ENCODE measurements at places on chromosomes 2 and 18.

GRCh38 chr2:114543236-114543766 is 100.9 kb downstream of the DPP10 start:
- DNase-seq = no peak

DNA sequence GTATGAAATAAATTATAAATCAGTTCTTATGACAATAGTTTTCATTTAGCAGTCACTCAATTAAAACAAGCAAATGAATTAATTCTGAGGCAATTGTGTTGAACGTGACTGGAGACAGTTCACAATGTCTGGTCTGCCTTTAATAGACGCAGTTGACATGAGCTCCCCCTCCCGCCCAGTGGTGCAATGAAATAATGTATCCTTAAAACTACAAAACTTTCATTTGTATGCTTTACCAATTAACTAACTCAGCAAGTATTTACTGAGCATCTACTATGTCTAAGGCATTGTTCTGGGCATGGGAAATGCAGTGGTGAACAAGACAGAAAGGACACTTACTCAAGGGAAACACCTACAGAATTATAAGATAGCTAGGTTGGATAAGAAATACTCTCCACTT is 3.5 kb upstream of the DSC2 start:
- no peak for DNase-seq

DNA sequence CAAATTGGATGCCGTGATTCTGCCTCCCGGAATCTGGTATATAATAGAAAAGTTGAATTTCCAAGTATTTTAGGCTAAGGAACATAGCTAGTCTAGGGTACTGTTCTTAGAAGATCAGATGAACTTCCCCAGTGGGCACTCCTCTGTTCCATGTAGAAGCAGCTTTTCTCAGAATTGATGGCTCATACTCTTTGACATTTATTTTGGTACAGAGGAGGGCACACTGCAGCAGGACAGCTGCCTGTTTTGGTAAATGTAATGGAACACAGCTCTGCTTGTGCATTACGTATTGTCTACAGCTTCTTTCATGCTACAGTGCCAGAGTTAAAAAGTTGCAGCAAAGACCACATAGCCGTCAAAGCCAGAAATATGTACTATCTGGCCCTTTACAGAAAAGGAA is 10.8 kb downstream of the YPEL5 start:
- no peak for DNase-seq

DNA sequence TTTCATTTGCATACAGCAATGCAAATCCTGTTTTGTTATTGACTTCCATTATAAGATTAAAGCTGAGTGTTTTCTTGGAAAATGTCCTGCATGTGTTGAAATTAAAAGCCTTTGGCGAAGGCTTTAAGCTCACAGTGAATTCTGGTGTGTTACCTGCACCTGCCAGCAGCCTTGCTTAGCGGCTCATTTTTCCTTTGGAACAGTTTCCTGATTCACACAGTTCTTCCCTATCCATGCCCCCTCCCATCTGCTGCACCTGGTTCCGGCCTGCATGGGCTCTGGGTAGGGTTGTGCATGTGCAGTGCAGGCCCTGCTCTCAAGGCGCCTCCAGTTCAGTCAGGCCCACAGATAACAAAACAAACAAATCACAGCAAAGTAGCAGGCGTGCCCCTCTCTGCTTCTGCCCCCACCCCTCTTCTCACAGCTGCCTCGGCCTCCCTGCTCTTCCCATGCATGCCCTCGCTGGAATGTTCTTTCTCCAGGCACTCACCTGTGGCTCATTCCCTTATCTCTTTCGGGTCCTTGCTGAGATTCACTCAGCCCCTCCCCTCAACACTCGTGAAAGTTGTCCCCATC is 15.8 kb downstream of the MTCL1 start:
- no peak for DNase-seq

DNA sequence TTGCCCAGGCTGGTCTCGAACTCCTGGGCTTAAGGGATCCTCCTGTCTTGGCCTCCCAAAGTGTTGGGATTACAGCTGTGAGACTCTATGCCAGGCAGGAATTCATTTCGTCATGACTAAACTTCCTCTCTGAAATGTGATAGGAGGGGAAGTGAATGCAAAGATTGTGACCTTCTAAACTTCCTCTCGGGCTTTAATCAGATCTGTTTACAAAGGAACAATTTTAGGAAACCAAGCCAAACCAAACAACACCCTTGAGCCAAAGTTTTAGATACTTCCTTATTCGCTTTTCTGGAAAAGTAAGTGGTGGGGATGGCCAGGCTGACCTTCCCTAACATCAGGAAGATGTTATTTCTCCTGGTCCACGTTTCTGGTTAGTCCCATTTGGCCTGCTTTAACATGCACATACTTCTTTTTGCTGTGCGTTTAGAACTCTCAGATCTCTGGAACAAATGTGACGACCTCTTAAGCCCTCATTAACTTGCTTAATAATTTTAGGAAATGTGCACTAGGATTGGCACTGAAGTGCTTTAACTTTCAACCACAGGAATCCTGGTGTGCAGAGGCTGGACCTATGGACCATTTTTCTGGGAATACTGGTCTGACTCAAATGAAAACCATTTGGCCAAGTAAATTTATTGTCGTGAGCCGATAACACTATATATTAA is 33.2 kb upstream of the YES1 start:
- no peak for DNase-seq

GRCh38 chr2:66966631-66967030 is 430.5 kb upstream of the ETAA1 start:
- no peak for DNase-seq

Measured in Panc1 (cell line).